ENCODE measurements at places on chromosomes 1 and 21. TPM values are rescaled to one million over a fixed set of nuclear protein-coding genes. Genes with fewer than 3 reads are reported as not detected.

Gene F3
- 6.9 TPM for polyA plus RNA-seq

Gene C1QTNF12
- polyA plus RNA-seq = 4.2 TPM

Gene KISS1
- polyA plus RNA-seq = not detected

Gene RAB42
- polyA plus RNA-seq = 12.4 TPM

Gene OPTC
- polyA plus RNA-seq = 0.50 TPM

Gene A3GALT2
- not detected for polyA plus RNA-seq

Gene B3GALT2
- 1.2 TPM for polyA plus RNA-seq

Gene GNB1
- 78.6 TPM for polyA plus RNA-seq

Gene C4BPA
- not detected for polyA plus RNA-seq

Gene JAM2
- polyA plus RNA-seq = 12.2 TPM

Gene KMO
- 0.05 TPM for polyA plus RNA-seq

Gene FCRL6
- not detected for polyA plus RNA-seq

Gene FLG2
- not detected for polyA plus RNA-seq

Gene GTF2B
- 15.7 TPM for polyA plus RNA-seq
